ENCODE measurements at places on chromosomes 4 and X. TPM values are rescaled to one million over a fixed set of nuclear protein-coding genes. Genes with fewer than 3 reads are reported as not detected.
A peak's percentile ranks its signal among the peaks of the same experiment; 100 is the strongest.

DNA sequence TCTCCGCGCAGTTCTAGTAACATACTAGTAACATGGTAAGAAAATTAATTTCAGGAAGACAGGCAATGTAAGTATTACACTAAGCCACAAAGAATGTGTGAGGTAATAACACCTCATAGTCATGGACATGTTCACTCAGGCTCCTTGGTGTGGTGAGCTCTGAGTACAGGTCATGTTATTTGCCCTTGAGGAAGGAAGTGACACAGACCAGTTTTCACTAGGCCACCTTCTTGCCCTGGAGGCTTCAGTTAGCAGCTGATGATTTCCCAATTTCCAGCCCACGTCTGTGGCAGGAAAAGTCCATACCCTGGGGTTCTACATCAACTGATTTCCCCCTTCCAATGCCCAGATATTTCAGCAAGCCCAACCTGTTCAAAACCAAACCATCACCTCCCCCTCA, 6.7 kb downstream of the APOO start:
- no peak for DNase-seq
- no peaks in the 10 kb centered on the region for H3K36me3 ChIP-seq
- H3K4me3 ChIP-seq, result no peak overlapping the region
- peaks cover 4% of the 10 kb centered on the region for H3K4me1 ChIP-seq

The PPP2R2C gene
- total RNA-seq, result 0.09 TPM

DNA sequence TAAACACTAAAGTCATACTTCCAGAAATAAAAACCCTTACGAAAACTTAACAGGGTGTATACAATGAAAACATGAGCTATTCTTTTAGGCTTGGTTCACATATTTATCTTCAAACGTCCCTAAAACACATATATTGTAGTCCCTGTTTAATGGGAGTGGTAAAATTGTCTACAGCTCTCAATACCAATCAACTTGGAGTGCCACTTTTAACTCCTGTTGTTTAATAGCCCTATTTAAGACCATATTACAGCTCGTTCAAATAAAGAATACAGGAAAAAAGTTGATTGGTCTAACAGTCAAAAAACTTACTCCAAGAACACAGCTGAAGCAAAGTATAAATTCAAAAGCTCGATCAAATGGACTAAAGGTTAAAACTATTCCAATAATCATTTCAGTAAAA, 3.9 kb downstream of the UBE2D3 start:
- H3K27ac ChIP-seq, result peak overlapping the region; percentile 98
- peaks cover 60% of the 10 kb centered on the region for H3K4me1 ChIP-seq

DNA sequence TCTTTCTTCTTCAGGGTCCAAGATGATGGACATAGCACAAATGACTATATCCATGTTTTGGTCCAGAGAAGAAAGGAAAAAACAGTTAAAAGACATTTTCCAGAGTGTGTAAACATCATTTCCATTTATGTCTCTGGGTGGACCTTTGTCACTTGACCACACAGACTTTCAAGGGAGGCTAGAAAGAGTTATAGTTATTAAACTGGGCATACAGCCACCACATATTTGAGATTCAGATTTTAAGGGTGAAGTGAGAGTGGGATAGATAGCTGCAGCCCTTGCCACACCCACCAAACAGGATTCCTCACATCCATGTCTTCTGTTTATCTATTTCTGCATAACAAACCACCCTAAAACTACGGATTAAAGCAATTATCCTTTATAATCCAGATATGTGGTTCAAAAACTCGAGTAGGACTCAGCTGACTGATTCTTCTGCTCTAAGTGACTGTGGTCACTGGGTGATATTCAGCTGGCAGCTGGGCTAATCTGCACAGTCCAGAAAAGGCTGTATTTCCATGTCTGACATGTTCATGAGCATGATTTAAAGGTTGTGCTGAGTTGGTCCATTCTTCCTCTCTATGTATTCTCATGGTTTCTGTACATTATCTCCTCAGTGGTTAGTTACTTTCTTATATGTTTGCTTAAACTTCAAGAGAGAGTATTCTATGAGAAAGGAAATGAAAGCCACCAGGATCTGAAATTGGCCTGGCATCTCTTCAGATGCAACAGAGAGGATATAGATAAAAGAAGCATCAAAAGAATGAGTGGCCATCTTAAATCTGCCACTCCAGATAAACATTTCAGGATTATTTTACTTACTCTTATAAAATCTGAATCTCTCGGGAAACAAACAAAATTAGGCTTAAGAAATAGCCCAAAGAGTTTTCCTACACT, 459.8 kb upstream of the CTSO start:
- no peaks in the 10 kb centered on the region for H3K27me3 ChIP-seq

DNA sequence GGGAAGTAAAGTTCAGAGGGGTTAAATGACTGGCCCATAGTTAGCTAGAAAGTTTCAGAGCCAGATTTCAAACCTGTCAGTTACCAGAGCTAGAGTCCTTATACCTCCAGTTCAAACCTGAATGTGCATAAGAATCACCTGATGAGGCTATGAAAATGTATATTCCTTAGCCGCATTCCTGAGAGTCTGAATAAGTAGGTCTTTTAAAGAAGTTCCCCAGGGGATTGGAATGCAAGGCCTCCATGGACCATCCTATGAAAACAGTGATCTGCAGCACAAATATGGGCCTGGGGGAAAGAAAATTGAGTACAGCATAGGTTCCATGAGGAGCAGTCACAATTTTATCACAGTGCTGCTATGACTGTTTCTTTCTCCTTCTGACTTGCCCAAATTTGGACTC, 263.9 kb upstream of the CXorf66 start:
- H3K4me3 ChIP-seq, result no peak overlapping the region
- no peaks in the 10 kb centered on the region for H3K36me3 ChIP-seq
- H3K27me3 ChIP-seq, result no peaks in the 10 kb centered on the region
- DNase-seq, result no peak
- no peak overlapping the region for H3K27ac ChIP-seq
- no peaks in the 10 kb centered on the region for H3K4me1 ChIP-seq

GRCh38 chrX:51158231-51158630, 174.4 kb upstream of the NUDT10 start:
- no peaks in the 10 kb centered on the region for H3K27me3 ChIP-seq
- no peaks in the 10 kb centered on the region for H3K36me3 ChIP-seq
- no peak overlapping the region for H3K4me3 ChIP-seq
- H3K4me1 ChIP-seq, result no peaks in the 10 kb centered on the region
- DNase-seq, result no peak

The SSX2B gene
- not detected for total RNA-seq

GRCh38 chrX:119501511-119502148, 33.4 kb downstream of the SLC25A5 start:
- no peaks in the 10 kb centered on the region for H3K4me1 ChIP-seq
- no peaks in the 10 kb centered on the region for H3K27me3 ChIP-seq
- no peak overlapping the region for H3K4me3 ChIP-seq
- no peaks in the 10 kb centered on the region for H3K36me3 ChIP-seq
- DNase-seq, result peak; percentile 39

- no peaks in the 10 kb centered on the region for H3K36me3 ChIP-seq
- no peaks in the 10 kb centered on the region for H3K4me1 ChIP-seq
- no peak for DNase-seq
- no peak overlapping the region for H3K4me3 ChIP-seq
These were observed 170.6 kb upstream of the SCML1 start for GRCh38 chrX:17566740-17567139.

- no peak overlapping the region for H3K4me3 ChIP-seq
- H3K36me3 ChIP-seq, result no peaks in the 10 kb centered on the region
- no peaks in the 10 kb centered on the region for H3K27me3 ChIP-seq
- no peak overlapping the region for H3K27ac ChIP-seq
- DNase-seq, result no peak
- H3K4me1 ChIP-seq, result no peaks in the 10 kb centered on the region
These were observed 24.8 kb downstream of the TKTL1 start for GRCh38 chrX:154320406-154320805.

DNA sequence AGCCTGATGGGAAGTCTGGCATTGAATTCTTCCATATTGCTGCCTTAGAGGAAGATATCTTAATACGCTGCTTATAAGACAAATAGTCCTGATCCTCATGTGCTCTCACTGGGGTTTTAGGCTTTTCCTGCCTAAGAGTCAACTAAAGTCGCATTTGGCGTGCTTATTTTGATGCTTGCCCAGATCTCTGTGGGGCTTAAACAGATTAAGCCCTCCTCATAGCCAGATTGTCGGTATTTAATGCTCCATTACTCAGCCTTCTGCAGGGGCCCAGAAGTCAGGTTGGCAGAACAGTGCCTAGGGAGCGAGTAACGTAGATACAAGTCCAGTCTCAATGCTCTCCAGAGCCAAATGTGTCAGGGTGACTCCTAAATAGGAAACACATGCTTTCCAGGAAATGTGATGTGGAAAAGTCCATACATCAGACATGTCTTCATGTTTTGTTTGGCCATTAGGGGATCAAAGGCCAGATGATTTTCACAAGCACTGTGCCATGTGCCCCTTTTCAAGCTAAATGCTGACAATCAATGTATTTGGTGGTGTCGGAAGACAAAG, 262.8 kb downstream of the PRDM5 start:
- no peak overlapping the region for H3K4me3 ChIP-seq
- no peak overlapping the region for H3K27ac ChIP-seq
- H3K27me3 ChIP-seq, result no peaks in the 10 kb centered on the region
- no peak for DNase-seq
- H3K36me3 ChIP-seq, result no peaks in the 10 kb centered on the region
- peaks cover 6% of the 10 kb centered on the region for H3K4me1 ChIP-seq

- H3K4me1 ChIP-seq, result no peaks in the 10 kb centered on the region
- no peaks in the 10 kb centered on the region for H3K27me3 ChIP-seq
- H3K27ac ChIP-seq, result no peak overlapping the region
- no peaks in the 10 kb centered on the region for H3K36me3 ChIP-seq
- DNase-seq, result no peak
These were observed 85.0 kb upstream of the FAM241A start for GRCh38 chr4:112060212-112060611.

DNA sequence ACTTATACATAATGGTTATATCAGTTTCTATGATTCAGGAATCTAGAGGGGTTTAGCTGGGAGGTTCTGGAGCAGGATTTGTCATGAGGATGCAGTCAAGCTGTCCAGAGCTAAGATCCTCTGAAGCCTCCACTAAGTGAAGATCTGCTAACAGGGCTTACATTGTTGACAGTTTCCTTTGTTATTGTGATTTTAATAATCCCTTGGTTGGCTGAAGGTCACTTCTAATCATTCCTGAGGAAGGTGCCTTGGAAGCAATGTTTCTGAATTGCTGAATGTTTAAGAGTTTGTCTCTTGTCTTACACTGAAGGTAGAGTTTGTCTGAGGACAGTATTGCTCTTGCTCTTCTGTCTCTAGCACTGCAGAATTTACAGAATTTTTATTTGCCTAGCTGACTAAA, 41.3 kb downstream of the BANK1 start:
- no peaks in the 10 kb centered on the region for H3K36me3 ChIP-seq
- H3K27me3 ChIP-seq, result no peaks in the 10 kb centered on the region
- no peak for DNase-seq
- H3K4me3 ChIP-seq, result no peak overlapping the region

GRCh38 chrX:130020661-130021324, 38.4 kb downstream of the BCORL1 start:
- peaks cover 4% of the 10 kb centered on the region for H3K4me1 ChIP-seq
- H3K27me3 ChIP-seq, result no peaks in the 10 kb centered on the region
- H3K36me3 ChIP-seq, result peaks cover 30% of the 10 kb centered on the region
- no peak overlapping the region for H3K4me3 ChIP-seq
- H3K27ac ChIP-seq, result no peak overlapping the region

The USP27X gene
- 3.5 TPM for total RNA-seq

The NXF2B gene
- not detected for total RNA-seq

GRCh38 chr4:8171984-8172924, 13.6 kb upstream of the ABLIM2 start:
- no peak for DNase-seq
- H3K36me3 ChIP-seq, result no peaks in the 10 kb centered on the region
- H3K27ac ChIP-seq, result no peak overlapping the region
- H3K4me3 ChIP-seq, result no peak overlapping the region
- H3K4me1 ChIP-seq, result peaks cover 13% of the 10 kb centered on the region

The VGLL1 gene
- 8.5 TPM for total RNA-seq

The HOPX gene
- 235 TPM for total RNA-seq

DNA sequence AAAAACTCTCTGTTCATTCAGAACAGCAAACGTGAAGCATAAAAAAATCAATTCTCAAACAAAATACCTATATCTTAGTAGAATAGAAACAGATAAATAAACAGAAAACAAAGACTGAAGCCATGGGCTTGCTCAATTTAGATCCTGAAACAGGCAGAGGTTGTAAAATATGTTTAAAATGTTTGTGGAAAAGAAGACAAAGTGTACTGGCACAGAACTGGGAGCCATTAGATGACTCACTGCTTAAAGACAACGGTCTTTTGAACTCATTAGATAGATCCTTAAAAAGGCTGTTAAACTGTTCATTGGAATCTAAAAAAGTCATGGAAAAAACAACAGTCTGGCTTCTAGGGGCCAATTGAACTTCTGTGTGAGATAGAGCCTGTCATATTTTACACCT, 247.0 kb upstream of the NDST4 start:
- H3K36me3 ChIP-seq, result no peaks in the 10 kb centered on the region
- no peaks in the 10 kb centered on the region for H3K4me1 ChIP-seq
- H3K4me3 ChIP-seq, result no peak overlapping the region
- DNase-seq, result no peak
- H3K27ac ChIP-seq, result no peak overlapping the region

- H3K4me3 ChIP-seq, result no peak overlapping the region
- peaks cover 19% of the 10 kb centered on the region for H3K4me1 ChIP-seq
- no peaks in the 10 kb centered on the region for H3K36me3 ChIP-seq
- DNase-seq, result no peak
- H3K27me3 ChIP-seq, result no peaks in the 10 kb centered on the region
These were observed 3.7 kb downstream of the CNGA1 start for GRCh38 chr4:48012824-48013223.

DNA sequence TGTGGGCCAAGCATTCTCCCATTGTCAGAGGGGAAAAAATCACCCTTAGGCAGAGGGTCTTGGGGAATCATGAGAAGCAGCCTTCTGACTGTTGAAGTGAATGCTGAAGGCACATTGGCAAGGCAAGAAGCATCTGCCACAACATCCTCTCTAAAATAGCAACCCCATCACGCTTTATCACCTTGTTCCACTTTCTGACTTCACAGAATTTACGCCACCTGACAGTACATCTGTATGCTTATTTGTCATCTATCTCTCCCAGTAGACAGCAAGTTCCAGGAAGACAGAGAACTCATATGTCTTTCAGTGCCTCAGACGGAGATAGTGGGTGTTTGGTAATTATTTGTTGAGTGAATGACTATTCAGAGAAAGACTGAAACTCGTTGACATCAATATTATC, 68.4 kb upstream of the SCML1 start:
- H3K27me3 ChIP-seq, result no peaks in the 10 kb centered on the region
- no peak overlapping the region for H3K27ac ChIP-seq
- no peak overlapping the region for H3K4me3 ChIP-seq
- H3K36me3 ChIP-seq, result no peaks in the 10 kb centered on the region

DNA sequence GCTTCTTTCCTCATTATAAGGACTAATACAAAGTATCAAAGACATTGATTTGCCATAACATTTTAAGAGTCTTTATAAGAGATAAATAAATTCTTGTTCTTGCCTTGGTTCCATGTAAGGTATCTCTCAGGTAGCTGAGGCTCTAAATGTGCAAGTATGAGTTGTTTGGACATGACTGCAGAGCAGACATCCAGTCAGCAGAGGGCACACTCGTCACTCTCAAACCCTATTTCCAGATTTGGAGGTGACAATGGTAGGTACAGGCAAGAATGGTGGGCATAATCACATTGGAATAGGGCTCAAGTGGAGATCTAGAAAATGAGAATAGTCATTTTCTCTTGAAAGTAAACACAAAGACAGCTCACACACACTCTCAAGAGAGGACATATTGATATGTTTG, 133.3 kb upstream of the ZIC3 start:
- H3K4me1 ChIP-seq, result peaks cover 16% of the 10 kb centered on the region
- no peak overlapping the region for H3K27ac ChIP-seq
- no peak overlapping the region for H3K4me3 ChIP-seq
- DNase-seq, result no peak
- H3K27me3 ChIP-seq, result no peaks in the 10 kb centered on the region
- no peaks in the 10 kb centered on the region for H3K36me3 ChIP-seq

The MUC7 gene
- total RNA-seq, result not detected

The SAGE1 gene
- total RNA-seq, result not detected

The ODAPH gene
- total RNA-seq, result not detected

The WNK3 gene
- total RNA-seq, result 0.91 TPM

The OTC gene
- total RNA-seq, result 0.76 TPM

All from upper lobe of left lung (tissue), 6 donors.